HFFc6 (cell line): ENCODE measurements at places on chromosomes 6 and 20.
A peak's percentile ranks its signal among the peaks of the same experiment; 100 is the strongest.

DNA sequence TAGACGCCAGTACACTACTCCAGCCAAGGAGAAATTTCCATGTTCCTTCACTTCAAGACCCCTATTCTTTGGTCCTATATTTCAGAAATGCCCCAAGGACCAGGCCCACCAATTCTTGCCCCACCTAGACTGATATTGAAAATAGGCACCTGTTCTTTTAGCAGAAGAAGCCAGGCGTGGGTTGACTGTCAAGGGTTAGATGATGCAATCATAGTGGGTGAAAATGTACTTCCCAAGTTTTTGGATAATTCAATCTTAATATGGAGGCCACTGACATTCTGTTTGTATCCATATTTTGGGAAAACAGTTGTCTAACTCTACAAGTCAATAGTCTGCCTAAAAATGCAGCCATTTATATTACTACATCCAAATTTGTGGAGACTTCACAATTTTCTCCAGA, 21.0 kb upstream of the SNAP91 start:
- no peak for DNase-seq

DNA sequence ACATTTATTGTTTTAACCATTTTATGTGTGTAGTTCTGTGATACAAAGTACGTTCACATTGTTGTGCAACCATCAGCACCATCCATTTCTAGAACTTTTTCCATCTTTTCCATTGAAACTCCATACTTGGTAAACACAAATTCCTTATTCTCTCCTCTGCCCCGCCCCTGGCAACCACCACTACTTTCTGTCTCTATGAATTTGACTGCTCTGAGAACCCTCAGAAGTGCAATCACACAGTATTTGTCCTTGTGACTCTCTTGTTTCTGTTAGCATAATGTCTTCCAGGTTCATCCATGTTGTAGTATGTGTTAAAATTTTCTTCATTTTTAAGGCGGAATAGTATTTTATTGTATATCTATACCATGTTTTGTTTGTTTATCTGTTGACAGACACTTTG, 56.9 kb downstream of the DHX35 start:
- DNase-seq, result no peak

GRCh38 chr20:8227293-8227692, 95.2 kb downstream of the PLCB1 start:
- no peak for DNase-seq

GRCh38 chr20:44186674-44187053, 324 bp downstream of the JPH2 start:
- no peak for DNase-seq

DNA sequence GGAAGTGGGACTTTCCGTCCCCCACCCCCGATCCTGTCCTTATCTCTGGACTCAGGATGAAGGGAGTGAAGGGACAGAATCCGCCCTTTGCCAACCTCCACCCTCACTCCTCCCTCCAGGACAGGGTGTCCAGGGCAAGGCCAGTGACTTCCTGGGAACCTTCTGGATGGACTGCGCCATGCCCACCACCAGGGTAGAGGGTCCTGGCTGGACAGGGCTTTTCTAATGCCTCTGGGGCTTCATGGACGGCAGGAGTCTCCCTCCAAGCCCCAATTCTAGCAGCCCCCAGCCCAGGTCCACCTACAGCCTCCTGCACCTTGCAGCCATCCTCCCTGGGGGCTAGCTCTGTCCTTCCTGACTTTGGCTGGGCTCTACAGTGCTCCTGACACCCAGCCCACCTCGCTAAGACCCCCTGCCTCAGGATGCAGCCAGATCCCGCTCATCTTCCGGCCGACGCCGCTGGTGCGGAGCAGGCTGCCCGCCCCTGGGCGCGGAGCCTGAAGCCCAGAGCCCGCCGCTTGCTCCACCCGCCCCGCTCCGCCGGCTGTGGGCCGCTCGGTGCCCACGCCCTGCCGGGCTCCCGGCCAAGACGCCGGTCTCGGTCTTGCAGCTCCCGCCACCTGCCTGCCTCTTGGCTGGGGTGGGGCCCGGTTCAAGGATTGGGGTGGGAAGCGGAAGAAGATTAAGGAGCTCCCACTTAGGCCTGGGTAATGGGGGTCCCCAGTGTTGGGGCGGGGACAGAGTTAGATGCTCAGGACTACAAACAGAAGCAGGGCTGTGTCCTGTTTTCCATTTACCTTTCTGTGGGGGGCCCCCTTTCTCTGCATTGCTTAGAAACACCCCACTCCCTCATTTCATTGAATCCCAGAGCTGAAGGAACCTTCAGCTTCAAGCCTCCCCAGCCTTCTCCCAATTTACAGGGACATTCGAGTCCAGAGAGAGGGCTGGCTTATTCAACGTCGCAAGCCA, 72.8 kb downstream of the MDGA1 start:
- DNase-seq, result no peak

DNA sequence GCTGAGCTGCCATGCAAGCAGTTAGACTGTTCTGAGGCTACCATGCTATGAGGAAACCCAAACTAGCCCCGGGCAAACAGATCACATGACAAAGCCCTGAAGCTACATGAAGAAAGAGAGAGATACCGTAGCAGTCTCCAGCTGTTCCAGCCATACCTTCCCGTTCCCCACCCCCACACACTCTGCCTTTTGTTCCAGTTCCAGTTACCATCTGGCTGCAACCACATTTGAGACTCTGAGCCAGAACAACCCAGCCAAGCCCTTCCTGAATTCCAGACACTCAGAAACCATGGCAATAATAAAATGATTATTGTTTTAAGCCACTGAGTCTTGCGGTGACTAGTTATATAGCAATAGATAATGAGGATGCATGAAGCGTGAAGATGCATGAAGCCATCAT, 28.3 kb downstream of the RIN2 start:
- DNase-seq, result peak; percentile 81

- no peak for DNase-seq
Measured at GRCh38 chr20:21048841-21049273, 57.3 kb downstream of the LINC00237 start.

GRCh38 chr6:55153284-55153683, 21.0 kb upstream of the HCRTR2 start:
- DNase-seq, result no peak

DNA sequence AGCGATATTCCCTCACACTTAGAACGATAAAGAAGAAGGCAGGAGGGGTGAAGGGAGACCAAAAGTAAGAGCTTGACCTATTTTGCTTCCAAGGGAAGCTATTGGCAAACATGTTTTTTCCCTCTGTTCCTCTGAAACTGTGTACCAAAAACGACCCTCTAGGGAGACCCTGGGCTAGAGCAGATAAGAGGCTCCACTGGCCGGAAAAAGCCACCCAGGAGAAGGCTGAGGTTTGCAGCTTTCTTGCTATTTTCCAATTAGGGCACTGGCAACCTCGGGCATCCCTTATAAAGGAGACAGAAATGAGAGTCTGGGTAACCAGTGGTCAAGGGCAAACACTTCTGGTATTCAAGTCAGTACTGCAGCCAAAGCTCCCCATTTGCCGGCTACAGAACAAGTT, 168.0 kb downstream of the KIF16B start:
- no peak for DNase-seq

DNA sequence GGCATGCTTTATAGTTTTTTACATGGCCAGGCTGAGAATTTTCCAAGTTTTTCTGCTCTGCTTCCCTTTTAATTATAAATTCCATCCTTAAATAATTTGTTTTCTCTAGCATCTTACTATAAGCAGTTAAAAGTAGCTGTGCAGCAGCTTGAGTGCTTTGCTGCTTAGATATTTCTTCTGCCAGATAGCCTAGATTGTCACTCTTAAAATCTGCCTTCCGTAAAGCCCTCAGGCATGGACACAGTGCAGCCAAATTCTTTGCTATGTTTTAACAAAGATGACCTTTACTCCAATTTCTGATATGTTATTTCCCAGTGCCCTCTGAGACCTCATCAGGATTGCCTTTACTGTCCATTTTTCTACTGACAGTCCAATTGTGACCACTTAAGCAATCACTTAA, 92.6 kb upstream of the SGK1 start:
- no peak for DNase-seq

DNA sequence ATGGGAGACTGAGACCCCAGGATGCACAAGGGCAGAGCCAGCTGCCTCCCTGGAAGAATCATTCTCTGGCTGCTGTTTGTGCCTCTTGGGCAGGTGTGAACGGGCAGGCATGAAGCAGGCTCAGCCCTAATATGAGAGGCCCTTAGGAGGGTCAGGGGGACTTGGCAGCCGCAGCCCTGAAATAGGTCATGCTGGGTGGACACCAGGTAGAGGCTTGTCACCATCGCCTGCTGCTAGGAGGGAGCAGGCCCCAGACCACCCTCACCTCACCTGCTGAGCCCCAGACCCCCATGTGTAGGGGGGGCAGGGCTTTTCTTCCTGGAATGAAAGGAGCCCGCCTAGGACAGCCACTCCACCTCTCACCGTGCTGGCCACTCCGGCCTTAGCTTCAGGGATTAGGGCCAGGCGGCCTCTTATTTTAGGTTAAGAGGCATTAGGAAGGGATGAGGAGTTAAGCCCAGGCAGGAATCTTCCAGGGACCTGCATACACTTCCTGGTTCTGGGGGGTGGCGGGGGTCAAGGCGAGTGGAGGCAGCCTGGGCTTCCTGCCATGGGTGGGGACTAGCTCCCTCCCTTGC, 92.4 kb downstream of the ASXL1 start:
- no peak for DNase-seq

GRCh38 chr6:142846459-142846831, 98.5 kb downstream of the HIVEP2 start:
- DNase-seq, result peak; percentile 63

DNA sequence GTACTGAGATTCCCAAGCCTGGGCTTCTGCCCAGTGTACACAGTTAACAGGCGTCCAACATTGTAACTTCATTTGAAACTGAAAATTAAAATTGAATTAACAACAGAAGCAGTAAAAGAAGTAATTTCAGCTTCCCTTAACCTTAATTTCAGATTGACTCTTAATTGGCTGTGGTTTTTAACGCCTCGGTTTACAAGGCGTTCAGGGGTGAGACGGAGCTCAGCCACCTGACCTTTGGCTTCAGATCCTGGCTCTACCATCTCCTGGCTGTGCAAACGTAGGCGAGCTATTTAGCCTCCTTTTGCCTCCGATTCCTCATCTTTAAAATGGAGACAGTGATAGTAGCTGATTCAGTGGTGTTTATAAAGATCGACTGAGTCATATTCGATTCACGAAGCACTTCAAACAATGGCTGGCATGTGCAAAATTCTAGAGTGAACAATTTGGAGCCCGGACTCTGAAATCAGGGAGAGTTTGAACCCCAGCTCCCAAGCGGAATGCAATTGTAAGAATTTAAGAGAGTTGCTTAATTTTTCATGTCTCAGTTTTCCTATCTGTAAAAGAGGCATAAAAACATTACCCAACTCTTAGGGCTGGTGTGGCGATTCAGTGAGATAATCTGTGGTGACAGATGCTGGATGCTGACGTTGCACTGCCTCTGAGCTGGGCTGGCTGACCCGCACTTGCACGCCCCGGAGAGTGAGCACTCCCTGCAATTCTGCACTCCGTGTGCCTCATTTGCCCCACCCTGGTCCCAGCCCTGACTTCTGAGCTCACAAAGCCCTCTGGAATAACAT, 23.5 kb upstream of the OCSTAMP start:
- DNase-seq, result no peak

GRCh38 chr6:137723273-137724017, 143.6 kb upstream of the TNFAIP3 start:
- DNase-seq, result no peak

GRCh38 chr20:64090165-64090564, 6.0 kb upstream of the LKAAEAR1 start:
- DNase-seq, result no peak

DNA sequence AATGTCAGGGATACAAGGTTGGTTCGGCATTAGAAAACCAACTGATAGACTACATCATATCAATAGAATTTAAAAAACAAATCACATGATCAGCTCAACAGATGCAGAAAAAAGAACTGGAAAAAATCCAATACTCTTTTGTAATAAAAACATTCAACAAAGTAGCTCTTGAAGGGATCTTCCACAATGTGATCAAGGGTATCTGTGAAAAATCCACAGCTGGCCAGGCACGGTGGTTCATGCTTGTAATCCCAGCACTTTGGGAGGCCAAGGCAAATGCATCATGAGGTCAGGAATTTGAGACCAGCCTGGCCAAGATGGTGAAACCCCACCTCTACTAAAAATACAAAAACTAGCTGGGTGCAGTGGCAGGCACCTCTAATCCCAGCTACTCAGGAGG, 63.1 kb downstream of the ASCC3 start:
- DNase-seq, result no peak

DNA sequence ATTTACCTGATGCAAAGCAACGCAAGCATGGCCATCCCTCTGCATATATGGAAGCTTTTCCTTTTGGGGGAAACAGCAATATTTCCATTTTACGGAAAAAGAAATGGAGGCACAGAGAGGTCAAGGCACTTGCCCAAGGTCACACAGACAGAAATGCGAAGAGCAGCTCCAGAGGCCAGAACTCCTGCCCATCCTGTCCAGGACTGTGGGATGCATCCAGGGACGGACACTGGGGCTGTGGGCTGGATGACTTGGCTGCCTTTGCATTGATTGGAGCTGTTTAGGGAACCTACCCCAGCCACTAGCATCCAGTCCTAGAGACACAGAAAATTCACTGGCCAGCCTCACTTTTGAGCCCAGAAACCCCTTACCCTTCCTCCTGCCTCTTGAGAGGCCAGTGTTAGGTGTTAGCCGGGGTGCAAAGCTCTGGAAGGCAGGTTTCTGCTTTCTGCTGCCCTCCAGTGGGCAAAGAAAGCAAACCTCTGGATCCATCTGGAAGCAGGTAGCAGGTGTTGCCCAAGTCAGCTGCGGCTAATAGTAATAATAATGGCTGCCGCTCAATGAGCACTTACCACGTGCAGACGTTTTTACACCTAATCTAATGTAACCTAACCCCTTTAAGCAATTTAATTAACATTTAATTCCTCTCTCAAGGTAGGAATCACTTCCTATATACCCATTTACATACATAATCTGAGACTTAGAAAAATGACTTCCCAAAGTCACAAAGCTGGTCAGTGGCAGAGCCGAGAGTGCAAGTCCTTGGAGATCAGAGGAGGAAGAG, 31.7 kb upstream of the CCN5 start:
- DNase-seq, result no peak

- no peak for DNase-seq
Measured at GRCh38 chr20:13059398-13060136, 50.8 kb downstream of the SPTLC3 start.

DNA sequence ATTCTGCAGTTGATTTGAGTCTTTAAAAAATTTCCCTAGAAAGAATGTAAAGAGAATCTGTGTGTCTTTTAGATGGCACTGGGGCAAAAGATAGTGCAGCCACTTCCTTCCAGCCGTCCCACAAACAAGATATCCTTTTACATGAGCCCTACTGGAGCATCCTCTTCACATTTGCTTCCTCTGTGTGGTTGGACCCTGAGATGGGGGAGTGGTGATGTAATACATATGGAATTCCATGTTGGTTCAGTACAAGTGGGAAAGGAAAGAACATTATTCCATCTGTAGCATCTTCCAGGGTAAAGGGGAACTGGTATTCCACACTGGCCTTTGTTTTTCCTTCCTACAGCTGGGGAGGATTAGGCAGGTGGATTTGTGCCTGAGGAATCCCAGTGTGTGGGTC, 78.9 kb upstream of the ISM1 start:
- DNase-seq, result no peak

GRCh38 chr6:127085181-127085580, 33.3 kb upstream of the RSPO3 start:
- DNase-seq, result no peak
